Adrenal gland (tissue), 19 donors: ENCODE measurements at places on chromosomes 12 and 14. TPM values are rescaled to one million over a fixed set of nuclear protein-coding genes. Genes with fewer than 3 reads are reported as not detected.

MEG3 gene
- 5,263 TPM for polyA plus RNA-seq

SLC25A29 gene
- 150 TPM for polyA plus RNA-seq

NKX2-1 gene
- not detected for polyA plus RNA-seq

KRT85 gene
- not detected for polyA plus RNA-seq

SLC24A4 gene
- polyA plus RNA-seq, result 0.34 TPM

VPS37B gene
- 52.4 TPM for polyA plus RNA-seq

GRCh38 chr12:112685321-112685720 is 106.2 kb upstream of the RPH3A start:
- no peak for DNase-seq

DNA sequence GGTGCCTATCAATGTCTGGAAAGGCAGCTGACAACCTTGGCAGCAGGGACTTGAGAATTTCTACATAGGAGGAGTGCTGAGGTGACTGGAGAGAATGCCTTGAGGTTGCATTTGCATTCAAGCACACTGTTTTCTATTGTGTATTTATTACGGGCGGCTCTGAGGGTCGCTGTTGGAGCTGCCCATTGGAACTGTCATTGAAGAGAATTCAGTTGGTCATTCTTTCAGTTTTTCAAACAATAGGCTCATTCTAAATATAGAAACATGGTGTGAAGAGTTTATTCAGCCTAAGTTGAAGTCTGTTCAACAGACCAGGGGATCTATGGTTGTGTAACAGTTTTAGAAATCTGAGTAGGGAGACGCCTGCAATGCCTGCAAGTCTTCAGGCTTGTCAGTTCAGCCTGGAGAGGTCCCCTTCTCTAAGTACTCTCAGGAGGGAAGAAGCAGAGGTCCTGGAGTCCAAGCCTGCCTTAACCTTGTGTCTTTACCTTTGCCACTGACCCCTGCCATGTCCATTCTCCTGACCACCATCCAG is 9.8 kb upstream of the ABHD12B start:
- no peak for DNase-seq

GRCh38 chr12:51393676-51394545 is 2.7 kb upstream of the GALNT6 start:
- no peak for DNase-seq

DNA sequence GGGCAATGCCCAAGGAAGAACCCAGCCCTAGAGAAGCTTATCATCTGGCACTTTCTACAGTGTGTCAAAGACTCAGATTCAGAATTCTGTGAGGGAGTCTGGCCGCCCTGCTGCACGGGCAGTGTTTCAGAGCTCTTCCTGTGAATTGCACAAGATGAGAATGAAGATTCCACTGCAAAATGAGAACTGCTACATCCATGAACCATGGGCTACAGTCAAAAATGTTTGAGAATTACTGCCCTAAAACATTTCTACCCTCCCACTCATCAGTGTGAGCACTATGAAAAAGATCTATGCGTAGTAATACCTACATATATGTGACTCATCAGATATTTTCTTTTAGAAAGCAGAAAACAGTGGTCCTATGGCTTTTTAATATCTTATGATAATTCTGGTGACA is 104.0 kb downstream of the STAB2 start:
- no peak for DNase-seq

DNA sequence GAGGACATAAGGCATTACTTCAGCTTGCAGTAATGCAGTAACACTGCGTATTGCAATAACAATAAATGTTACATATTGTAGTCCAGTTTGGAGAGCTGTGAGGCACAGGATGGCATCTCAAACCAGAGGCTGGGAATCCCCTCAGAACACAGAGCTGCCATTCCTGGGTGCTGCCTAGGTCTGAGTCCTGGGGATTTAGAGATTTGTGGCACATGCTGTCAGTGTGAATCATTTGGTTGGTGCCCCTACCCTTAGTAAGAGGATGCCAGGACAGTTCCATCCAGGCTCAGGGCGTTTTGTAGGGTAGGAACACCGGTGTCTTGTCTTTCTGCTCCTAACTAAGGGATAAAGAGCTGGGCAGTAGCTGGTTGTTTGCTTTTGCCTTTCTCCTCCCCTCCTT is 22.5 kb downstream of the ZFHX2 start:
- DNase-seq, result no peak

DNA sequence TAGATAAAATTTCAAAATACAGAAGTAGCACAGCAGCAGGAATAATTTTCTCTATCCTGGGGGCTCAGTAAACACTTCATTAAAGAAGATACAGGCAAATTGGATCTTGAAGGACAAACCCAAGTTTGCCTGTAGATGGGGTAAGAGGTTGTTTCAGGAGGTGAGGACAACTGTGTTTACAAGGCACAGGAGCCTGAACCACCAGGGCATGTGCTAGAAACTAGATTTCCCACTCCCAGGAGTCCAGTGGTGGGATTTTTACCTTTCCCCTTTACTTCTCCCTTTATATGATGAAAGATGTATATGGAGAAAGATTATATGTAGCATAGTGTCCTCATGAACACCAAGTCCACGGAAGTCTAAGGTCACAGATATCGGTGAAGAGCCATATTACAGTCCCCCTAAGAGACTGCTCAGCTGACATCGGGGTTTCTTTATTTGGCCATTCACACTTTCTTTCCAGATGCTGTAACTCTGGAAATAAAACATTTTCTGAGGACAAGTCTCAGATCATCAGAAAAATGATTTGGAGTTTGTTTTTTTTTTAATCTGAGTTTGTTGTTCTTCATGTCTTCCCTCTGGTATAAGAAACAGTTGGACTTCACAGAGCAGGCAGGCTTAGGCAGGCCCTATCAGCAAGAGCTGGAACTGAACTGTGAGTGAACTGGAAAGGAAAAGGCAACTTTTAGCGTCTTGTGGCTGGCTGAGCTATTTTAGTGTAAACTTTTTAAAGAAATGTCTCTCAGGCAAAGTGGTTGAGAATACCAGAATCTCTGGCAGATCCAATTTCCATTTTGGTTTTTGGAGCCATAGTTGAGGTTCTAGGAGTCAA is 8.0 kb upstream of the EVL start:
- DNase-seq, result no peak

GRCh38 chr14:65150898-65151608 is 48.7 kb upstream of the MAX start:
- DNase-seq, result no peak

DNA sequence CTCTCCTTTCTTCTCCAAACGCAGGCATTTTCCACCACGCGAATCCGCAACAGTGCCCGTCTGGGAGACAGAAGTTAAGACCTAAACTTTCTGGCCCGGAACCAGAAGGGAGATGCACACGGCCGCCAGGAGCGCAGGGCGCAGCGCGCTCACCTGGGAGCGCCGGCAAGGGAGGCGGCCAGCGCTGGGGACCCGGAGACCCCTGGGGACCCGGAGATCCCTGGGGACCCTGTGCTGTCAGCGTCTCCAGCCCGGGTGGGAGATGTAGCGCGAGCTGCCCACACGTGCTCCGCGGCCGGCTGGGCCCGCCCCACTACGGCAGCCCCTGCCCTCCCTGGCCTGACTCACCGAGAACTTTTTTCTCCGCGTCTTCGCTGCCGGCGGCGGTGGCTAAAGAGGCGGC is 620 bp downstream of the YBX3 start:
- DNase-seq, result peak; percentile 60

- peak; percentile 66 for DNase-seq
Measured at GRCh38 chr12:107092669-107093416, 506 bp downstream of the CRY1 start.

- DNase-seq, result peak; percentile 73
Measured at GRCh38 chr14:103118663-103119404, 4.4 kb upstream of the TNFAIP2 start.

- no peak for DNase-seq
Measured at GRCh38 chr12:102435827-102436436, 44.4 kb downstream of the IGF1 start.

DNA sequence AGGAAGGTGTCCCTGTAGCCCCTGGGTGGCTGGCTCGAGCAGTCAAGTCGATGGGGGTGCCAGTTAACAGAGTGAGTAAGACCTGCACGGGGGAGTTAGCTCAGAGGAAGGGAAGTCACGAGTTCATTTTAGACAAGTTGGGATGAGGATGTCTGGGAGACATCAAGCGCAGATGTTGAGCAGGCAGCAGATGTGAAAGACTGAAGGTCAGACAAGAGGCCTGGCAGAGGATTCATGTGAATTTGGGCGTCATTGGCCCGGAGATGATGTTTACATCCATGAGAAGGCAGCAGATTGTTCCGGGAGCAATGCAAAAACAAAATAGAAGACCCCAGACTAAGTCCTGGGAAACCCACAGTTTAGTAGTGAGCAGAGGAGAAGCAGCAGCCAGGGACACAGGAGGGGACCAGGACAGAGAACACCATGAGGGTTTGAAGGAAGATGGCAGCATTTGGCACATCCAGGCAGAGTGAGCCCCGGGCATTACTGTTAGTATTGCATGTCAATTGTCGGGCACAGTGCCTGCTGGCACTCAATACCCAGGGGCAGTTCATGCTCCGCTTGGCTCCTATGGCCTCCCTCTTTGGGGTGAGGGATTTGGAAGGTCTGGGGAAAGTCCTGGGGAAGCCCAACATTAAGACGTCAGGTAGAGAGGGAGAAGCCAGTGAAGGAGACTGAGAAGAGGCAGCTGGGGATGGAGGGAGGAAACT is 15.1 kb downstream of the LTBP2 start:
- DNase-seq, result no peak

- DNase-seq, result no peak
Measured at GRCh38 chr14:54574528-54574927, 7.6 kb downstream of the SAMD4A start.

DNA sequence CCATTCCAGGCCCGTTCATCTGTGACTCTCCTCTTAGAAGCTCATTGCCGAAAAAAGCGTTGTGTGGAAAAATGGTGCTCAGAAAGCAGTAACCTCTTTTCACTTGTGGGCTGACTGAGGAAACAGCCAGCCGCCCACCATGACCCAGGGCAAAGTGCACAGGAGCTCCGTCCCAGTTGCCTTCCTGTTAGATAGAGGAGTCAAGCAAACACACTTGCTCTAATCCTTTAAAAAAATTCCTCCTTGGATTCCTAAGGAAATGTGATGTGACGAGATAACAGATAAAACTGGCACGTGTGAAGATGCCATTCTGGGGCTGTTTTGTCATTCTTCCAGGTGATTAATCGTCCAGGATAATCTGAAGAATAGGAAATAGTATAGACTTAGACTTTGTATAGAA is 396.8 kb upstream of the DDHD1 start:
- peak; percentile 19 for DNase-seq

GRCh38 chr12:8917751-8918150 is 3.4 kb downstream of the PHC1 start:
- no peak for DNase-seq

- DNase-seq, result peak; percentile 46
Measured at GRCh38 chr14:68975667-68976066, 3.4 kb downstream of the ACTN1 start.

- no peak for DNase-seq
Measured at GRCh38 chr14:99671235-99672224, 12.6 kb upstream of the CYP46A1 start.

DNA sequence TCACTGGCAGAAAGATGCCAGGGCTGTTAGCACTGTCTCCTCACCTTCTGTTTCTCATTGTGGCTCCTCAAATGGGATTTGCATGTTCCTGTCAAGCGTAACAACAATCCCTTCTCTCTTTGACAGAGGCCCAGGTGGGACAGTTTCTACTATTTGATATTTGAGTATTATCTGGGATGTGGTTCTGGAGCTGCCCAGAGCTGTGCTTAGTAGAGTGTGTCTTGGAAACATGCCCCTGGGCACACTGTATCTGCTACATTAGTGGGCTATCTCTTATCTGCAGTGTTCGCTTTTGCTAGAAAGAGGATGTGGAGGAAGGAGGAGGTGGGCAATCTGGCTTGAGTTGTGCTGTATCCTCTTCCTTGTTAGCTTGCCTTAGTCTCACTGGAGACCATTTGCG is 3.8 kb upstream of the ACADS start:
- DNase-seq, result no peak
